HT1080 (cell line): ENCODE measurements at places on chromosomes 13 and 19. TPM values are rescaled to one million over a fixed set of nuclear protein-coding genes. Genes with fewer than 3 reads are reported as not detected.

Gene ELANE
- not detected in 2 replicates for total RNA-seq

Gene KLK7
- total RNA-seq = not detected in 2 replicates

Gene TYROBP
- not detected in 2 replicates for total RNA-seq

Gene CCDC194
- not detected in 2 replicates for total RNA-seq

Gene C1QTNF9
- total RNA-seq = 0.51 and 0.57 TPM in 2 replicates

Gene SYCN
- total RNA-seq = not detected in 2 replicates

Gene NLRP11
- total RNA-seq = 0.03 and 0.13 TPM in 2 replicates

Gene GARIN5A
- total RNA-seq = 0.17 and 0.37 TPM in 2 replicates

Gene CERS1
- 1.0 and 3.4 TPM in 2 replicates for total RNA-seq

Gene NBEA
- 2.0 and 3.2 TPM in 2 replicates for total RNA-seq

Gene ICAM4
- not detected in 2 replicates for total RNA-seq

Gene LILRA1
- not detected in 2 replicates for total RNA-seq
